ENCODE measurements at places on chromosomes 7 and 10. TPM values are rescaled to one million over a fixed set of nuclear protein-coding genes. Genes with fewer than 3 reads are reported as not detected.

- no peak overlapping the region for H3K27ac ChIP-seq
- no peak overlapping the region for H3K4me3 ChIP-seq
- H3K36me3 ChIP-seq = no peaks in the 10 kb centered on the region
- no peak for DNase-seq
- no peaks in the 10 kb centered on the region for H3K4me1 ChIP-seq
- no peaks in the 10 kb centered on the region for H3K27me3 ChIP-seq
Measured at GRCh38 chr10:90378524-90379076, 479.2 kb downstream of the HTR7 start.

GRCh38 chr7:128031901-128032604 is 816 bp upstream of the LRRC4 start:
- no peaks in the 10 kb centered on the region for H3K27me3 ChIP-seq
- H3K4me3 ChIP-seq = peak overlapping the region; percentile 65
- peaks cover 6% of the 10 kb centered on the region for H3K4me1 ChIP-seq
- H3K27ac ChIP-seq = no peak overlapping the region

DNA sequence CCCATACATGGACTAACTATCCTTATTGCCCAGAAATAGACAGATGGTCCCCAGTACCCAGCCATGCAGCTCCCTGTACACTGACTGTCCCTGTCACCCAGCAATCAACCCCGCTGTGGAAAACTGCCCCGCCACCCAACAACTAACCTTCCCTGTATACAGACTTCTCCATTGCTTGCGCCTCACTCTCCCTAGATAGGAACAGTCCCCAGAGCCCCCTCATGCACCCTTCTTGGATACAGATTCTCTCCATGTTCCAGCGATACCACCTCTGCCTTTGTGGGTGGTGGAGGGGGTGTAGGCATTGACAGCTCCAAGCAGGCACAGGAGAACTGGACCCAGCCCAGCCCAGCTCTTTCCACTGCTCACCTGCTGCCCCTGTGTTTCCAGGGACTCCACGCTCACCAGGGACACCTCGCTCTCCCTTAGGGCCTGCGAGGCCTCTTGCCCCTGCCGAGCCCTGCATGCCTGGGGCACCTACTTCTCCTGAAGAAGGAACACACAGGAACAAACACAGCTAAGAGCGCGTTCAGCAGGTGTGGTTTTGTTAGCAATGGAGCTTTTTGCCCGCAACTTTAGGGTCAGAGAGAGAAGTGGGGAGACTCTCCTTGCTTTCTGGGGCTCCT is 7.2 kb downstream of the SFTPD start:
- H3K27me3 ChIP-seq = no peaks in the 10 kb centered on the region
- H3K36me3 ChIP-seq = no peaks in the 10 kb centered on the region
- no peak for DNase-seq
- no peak overlapping the region for H3K27ac ChIP-seq
- no peaks in the 10 kb centered on the region for H3K4me1 ChIP-seq
- H3K4me3 ChIP-seq = no peak overlapping the region

DNA sequence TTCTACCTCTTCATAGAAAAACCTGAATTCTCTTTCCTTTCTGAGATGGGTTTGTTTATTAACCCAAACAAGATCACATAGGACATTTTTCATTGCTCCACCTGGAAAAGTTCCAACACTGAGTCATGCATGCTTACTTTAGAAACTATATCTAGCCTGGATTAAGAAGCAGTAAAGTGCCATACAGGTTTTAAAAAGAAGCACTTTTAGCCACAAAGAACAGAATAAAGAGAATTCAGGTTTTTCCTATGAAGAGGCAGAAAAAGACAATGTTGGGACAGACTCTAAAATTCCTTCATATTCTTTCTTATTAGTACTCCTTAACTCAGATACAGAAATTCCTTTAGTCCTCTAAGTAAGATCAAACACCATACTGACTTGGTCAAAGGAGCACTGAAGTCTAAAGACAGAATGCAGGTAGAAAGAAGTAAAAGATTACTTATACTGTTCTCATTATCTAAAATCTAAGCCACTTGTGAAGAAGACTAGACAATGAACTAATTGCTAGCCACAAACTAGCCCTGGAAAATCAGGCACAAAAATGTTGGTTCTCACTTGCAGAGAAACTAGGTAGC is 241.3 kb downstream of the ANK3 start:
- H3K27me3 ChIP-seq = no peaks in the 10 kb centered on the region
- no peak overlapping the region for H3K27ac ChIP-seq
- no peak for DNase-seq
- H3K4me3 ChIP-seq = no peak overlapping the region
- H3K4me1 ChIP-seq = peaks cover 18% of the 10 kb centered on the region

DNA sequence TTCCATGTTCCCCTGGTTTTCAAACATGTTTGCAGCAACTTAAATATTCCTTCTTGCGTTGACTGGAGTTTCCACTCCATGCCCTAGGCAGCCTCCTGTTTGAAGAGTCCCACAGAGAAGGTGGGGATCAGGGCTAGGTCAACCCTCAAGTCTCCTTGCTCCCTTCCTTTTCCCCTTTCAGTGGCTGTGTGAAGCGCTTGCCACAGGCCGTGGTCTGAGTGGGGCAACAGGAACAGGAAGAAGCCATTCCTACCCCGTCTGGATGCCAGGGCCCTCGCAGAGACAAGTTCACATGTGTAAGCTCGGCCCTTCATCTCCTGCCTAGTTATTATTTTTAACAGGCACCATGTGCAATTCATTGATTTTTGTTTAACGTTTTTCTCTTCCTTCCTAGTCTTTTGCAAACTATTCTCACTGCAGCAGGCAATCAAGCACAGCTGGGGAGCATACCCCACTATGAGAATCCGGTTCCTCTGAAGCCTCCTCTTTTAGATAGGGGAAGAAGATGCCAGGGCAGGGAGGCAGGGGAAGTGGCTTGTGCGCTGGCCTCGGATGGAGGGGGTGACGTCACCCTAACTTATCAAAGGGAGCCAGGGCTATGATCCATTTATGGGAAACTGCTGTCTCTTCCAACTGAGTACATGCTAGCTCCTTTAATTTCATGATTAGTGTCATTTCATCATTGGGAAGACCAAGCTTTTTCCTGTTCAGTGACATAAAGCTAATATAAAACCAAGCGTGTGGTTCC is 64.2 kb downstream of the PRLHR start:
- no peaks in the 10 kb centered on the region for H3K36me3 ChIP-seq
- H3K27ac ChIP-seq = no peak overlapping the region
- H3K4me1 ChIP-seq = no peaks in the 10 kb centered on the region
- no peaks in the 10 kb centered on the region for H3K27me3 ChIP-seq

DNA sequence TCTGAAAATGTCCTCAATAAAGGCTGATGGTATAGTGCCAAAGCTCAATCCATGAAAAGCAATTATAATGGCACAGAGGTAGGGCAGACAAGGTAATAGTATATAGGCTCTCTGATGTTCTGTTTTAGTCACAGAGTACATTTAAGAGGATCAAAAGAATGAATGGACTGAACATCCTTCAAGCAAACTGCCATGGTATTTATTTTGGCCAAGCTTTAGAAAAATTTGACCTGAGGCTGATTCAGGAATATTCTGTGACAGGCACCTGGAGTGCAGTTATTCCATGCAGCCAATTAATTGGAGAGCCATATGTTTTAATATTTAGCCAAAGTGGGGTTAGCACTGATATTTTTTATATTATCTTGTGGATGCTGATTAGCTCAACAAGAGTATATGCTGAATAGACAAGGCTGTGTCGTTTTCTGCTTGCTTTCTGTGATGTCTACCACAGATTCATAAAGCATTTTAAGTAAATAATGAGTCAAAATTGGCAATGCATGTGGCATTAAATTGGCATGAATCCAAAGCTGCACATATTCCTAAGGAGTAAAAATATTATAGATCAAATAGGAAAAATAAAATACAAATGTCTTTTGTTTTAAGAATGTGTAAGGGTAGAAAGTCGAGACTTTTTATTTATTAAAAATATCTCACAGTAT is 177.4 kb downstream of the PCLO start:
- H3K4me3 ChIP-seq = no peak overlapping the region
- H3K27me3 ChIP-seq = no peaks in the 10 kb centered on the region
- no peak overlapping the region for H3K27ac ChIP-seq
- no peaks in the 10 kb centered on the region for H3K4me1 ChIP-seq
- no peaks in the 10 kb centered on the region for H3K36me3 ChIP-seq
- DNase-seq = no peak

DNA sequence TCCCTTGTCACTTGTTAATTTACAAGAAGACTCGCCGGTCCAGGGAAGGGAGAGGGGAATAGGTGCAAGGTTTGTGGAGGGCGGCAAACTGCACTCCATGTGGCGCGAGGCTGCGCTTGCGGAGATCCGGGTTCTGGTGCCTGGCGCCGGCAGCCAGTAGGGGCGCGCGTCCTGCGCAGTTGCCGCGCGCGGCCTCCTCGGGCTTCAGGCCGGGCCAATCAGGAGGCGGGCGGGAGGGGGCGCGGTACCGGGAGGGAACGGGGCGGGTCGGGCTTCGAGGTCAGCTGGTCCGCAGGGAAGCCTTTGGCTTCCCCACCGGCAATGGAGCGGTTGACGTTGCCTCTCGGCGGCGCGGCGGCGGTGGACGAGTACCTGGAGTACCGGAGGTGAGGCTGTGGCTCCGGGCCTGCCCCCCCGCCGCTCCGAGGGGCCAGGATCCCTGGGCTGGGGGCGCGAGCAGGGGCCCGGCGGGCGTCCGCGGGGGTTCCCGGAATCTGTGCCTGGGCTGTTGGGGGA is at the start of gene FAM221A:
Gene FAM221A (plus strand): TSS at position 302 of the 516 bp plus-strand sequence. CDS start 20 bp downstream, at position 322.
- peak; percentile 91 for DNase-seq
- peak within 1 kb of the TSS; percentile 94 for H3K4me3 ChIP-seq
- no peaks in the 10 kb centered on the region for H3K36me3 ChIP-seq
- no peaks in the 10 kb centered on the region for H3K27me3 ChIP-seq
- peak within 1 kb of the TSS; percentile 81 for H3K27ac ChIP-seq

- H3K4me1 ChIP-seq = peaks cover 24% of the 10 kb centered on the region
- H3K27ac ChIP-seq = no peak overlapping the region
- H3K4me3 ChIP-seq = no peak overlapping the region
- no peaks in the 10 kb centered on the region for H3K27me3 ChIP-seq
- H3K36me3 ChIP-seq = peaks cover 47% of the 10 kb centered on the region
- no peak for DNase-seq
Measured at GRCh38 chr7:149621776-149622175, 124.2 kb upstream of the ZNF746 start.

GRCh38 chr7:38751416-38751815 is 120.2 kb upstream of the AMPH start:
- DNase-seq = no peak
- H3K27me3 ChIP-seq = no peaks in the 10 kb centered on the region
- peaks cover 2% of the 10 kb centered on the region for H3K36me3 ChIP-seq
- H3K4me1 ChIP-seq = peaks cover 4% of the 10 kb centered on the region

DNA sequence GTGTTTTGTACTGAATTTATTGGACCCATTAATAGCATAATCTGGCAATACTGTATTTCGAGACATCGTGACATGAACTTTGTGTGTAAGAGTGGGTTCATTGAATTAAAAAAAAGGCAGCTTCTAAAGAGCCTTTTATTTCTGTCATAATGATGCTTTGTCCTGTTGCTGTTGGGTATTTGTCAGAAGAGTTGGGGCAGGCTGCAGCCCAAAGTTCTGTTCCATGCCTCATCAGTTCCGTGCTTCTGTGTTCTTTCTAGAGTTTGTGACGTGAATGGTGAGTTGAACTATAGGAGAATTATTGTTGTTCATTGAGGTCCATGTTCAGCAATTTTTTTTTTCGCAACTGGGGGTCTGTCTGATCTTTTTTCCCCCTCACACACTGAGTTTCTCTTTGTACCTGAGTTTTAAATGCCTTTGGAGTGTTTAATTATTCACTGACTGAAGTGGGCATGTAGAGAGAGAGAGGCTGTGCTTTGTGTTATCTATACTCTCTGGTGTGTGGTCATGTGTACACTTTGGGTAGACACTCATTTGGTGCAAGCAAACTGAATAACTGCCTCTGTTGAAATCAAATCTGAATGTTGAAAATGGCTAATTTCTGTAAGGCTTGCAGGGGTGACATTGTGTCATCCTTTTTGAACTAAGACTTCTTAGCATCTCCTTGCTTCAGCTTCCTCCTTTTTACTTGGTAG is 69.8 kb downstream of the ADD3 start:
- H3K27me3 ChIP-seq = no peaks in the 10 kb centered on the region
- peak overlapping the region; percentile 43 for H3K4me3 ChIP-seq
- no peak for DNase-seq
- H3K27ac ChIP-seq = peak overlapping the region; percentile 54

GRCh38 chr10:72267819-72268399 is 5.8 kb upstream of the DDIT4 start:
- H3K4me3 ChIP-seq = no peak overlapping the region
- DNase-seq = no peak
- H3K36me3 ChIP-seq = no peaks in the 10 kb centered on the region
- no peaks in the 10 kb centered on the region for H3K27me3 ChIP-seq

STAG3 gene
- total RNA-seq = 0.50 TPM

AGAP4 gene
- total RNA-seq = 6.0 TPM

RBP4 gene
- total RNA-seq = 1.3 TPM

EN2 gene
- 0.73 TPM for total RNA-seq

ENO4 gene
- total RNA-seq = not detected

WEE2 gene
- not detected for total RNA-seq

HOXA1 gene
- 0.17 TPM for total RNA-seq
